ENCODE measurements at places on chromosomes 7 and 10. TPM values are rescaled to one million over a fixed set of nuclear protein-coding genes. Genes with fewer than 3 reads are reported as not detected.

DNA sequence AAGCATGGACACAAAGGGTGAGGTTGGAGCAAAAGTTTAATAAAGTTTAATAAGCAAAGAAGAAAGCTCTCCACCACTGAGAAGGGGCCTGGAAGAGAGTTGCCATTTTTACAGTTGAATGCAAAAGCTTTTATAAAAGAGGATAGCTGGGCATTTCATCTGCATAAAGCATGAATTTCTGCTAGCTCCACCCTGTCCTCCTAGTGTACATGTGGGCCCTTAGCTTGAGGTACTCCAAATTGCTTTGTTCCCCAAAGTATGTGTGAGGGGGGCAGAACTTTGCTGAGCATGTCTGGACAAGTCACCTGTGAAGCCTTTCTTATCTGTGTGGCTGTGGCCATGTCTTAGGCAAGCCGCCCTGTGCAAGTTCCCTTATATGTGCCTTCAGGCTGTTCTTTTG is 22.6 kb upstream of the CROT start:
- no peak for DNase-seq

The NODAL gene
- total RNA-seq: 0.16 TPM

The SUFU gene
- 7.9 TPM for total RNA-seq

GRCh38 chr10:77252380-77253146 is 385.0 kb downstream of the KCNMA1 start:
- no peak for DNase-seq

The DLX6 gene
- not detected for total RNA-seq

Measured in left ventricle myocardium inferior (tissue), 1 donor.